ENCODE measurements at places on chromosomes 7 and 10.

GRCh38 chr10:92291921-92292845 is 1.2 kb downstream of the MARCHF5 start:
- no peak for DNase-seq

- DNase-seq, result no peak
These were observed 860 bp upstream of the WDR86 start for GRCh38 chr7:151410405-151411390.

GRCh38 chr7:136114966-136115762 is 138.0 kb upstream of the MTPN start:
- no peak for DNase-seq

- DNase-seq, result no peak
These were observed 109.3 kb downstream of the CPEB3 start for GRCh38 chr10:92181575-92181974.

GRCh38 chr10:51311228-51311627 is 236.9 kb downstream of the PRKG1 start:
- DNase-seq, result no peak

- DNase-seq, result no peak
These were observed 6.6 kb downstream of the AIFM2 start for GRCh38 chr10:70125918-70126552.

DNA sequence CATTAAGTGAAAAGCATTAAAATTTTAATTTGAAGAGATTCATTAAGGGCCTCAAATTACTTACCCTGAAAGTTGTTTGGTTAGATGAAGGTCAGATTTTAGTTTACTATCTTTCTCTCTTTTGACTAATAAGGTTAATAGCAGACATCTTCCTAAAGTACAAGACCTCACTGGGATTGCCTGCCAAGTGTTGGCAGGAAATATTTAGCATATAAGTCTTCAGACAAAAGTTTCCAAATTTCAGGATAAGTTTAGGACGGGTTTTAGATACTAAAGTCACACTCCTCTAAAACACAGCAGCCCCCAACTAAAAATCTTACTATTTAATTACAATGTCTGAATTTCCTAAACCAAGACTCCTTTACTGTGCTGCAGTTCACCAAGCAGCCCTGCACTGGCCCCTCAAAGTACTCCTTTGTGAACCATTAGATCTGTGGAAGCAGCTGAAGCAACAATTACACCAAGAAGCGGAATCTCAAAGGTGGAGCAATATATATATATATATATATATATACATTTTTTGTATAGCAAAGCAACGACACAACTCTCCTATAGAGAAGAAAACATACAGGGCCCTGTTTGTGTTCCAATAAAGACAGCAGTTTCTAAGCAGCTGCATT is 91.2 kb upstream of the KCNIP2 start:
- DNase-seq, result no peak

DNA sequence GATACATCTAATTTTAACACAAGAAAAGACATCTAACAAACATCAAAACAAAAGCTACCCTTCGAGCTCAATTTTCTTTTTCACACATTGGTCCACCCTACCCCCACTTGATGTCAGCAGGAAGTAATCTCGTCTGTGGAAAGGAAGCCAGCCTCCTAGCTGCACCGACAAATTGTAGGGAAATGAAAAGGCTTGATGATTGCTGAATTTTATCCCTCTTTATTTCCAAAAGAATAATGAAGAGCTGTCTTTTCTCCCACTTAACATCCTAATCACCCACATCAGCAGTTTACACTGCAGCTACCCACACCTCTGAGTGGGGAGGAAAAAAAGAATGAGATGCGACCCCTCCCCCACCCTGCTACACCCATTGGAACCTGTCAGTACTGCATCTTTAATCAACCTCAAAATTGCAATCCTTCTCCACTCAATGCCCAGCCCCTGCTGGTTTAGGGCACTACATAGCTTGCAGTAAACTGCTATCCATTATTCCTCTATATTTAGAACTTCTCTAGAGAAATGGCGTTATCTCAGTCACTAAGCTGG is 10.6 kb upstream of the CPVL start:
- no peak for DNase-seq

DNA sequence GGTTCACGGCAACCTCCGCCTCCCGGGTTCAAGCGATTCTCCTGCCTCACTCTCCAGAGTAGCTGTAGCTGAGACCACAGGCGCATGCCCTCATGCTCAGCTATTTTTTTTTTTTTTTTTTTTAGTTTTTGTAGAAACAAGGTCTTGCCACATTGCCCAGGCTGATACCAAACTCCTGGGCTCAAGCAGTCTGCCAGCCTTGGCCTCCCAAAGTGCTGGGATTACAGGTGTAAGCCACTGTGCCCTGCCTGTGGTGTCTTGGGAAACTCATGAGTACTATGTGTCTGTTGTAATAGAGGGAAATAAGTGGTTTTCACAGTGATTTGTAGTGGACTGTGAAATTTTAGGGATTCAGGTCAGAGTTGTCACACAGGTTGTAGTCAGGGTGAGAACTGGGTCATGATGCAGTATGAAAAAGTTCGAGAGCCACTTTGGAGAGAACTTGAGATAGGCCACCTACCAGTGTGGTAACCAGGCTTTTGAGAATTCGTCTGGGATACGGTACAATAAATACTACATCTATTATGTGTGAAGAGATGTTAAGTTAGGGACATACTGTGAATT is 30.4 kb downstream of the SIRT1 start:
- no peak for DNase-seq

GRCh38 chr10:7583626-7584025 is 83.1 kb downstream of the ITIH5 start:
- no peak for DNase-seq

- no peak for DNase-seq
These were observed 2.0 kb downstream of the CLDN4 start for GRCh38 chr7:73832806-73833205.

DNA sequence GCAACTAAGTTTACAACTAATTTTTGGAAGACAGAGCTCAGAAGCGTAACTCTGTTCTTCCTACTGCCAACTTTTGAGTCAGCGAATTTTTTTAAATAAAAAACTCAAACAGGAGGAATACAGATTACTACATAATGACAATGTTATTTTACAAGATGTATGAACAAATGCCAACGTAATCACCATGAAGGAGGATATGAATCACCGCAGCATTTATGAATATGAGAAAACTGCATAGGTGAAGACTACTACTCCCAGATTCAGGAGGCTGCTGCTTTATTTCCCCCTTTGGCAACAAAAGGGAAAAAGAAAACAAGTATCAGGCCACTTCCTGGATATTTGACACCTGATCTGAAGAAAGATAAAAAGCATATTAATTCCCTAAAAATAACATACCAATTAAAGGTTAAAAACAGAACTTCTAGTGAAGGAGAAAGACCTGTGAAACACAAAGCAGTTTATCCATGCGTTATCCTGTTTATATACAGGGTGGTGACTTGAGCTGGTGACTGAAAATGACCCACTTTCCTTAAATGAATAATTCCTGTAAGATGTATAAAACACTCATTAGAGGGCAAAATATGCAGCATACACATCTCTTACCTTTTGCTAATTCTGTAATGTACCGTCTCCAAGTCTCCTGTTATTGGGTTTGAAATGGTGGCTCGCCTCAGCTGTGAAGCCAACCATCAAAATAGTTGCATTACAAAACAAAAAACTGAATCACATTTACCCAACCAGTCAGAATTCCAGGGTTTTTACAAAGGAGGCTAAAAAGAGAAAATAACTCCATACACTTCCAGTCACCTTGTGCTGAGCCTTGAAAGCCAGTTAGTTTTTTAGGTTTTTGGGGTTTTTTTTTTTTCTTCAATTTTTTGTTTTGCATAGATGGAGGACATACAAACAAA is 52.0 kb downstream of the P4HA1 start:
- DNase-seq, result no peak

- no peak for DNase-seq
These were observed 6.3 kb downstream of the SMURF1 start for GRCh38 chr7:99137411-99138180.

- DNase-seq, result no peak
These were observed 72.7 kb downstream of the ELFN1 start for GRCh38 chr7:1742555-1743303.

GRCh38 chr10:70139151-70139996 is 6.7 kb upstream of the AIFM2 start:
- DNase-seq, result no peak

DNA sequence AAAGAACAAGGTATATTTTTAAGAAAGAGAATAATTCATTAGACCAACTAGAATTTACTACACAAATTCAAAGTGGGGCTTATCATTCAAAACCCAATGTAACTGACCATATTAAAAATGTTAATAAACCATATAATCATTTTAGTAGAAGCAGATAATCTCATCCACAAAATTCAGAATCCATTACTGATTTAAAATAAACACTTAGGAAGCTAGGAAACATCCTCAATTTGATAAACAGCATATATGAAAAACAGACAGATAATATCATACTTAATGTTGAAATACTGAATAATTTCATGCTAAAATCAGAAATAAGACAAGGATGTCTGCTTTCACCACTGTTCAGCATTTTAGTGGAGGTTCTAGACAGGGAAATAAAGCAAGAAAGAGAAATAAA is 902.8 kb upstream of the PHF14 start:
- DNase-seq, result no peak

GRCh38 chr7:22460363-22460988 is 39.5 kb downstream of the STEAP1B start:
- no peak for DNase-seq

- DNase-seq, result no peak
These were observed 16.0 kb downstream of the FZD1 start for GRCh38 chr7:91280185-91280584.

- DNase-seq, result no peak
These were observed 25.1 kb downstream of the DOCK1 start for GRCh38 chr10:126930131-126930882.

- no peak for DNase-seq
These were observed 343.1 kb downstream of the PHTF2 start for GRCh38 chr7:78141522-78142281.

GRCh38 chr7:140494867-140495266 is 15.6 kb upstream of the MKRN1 start:
- no peak for DNase-seq
